ENCODE measurements at places on chromosomes 3 and 15.

- DNase-seq = no peak
These were observed 34.1 kb downstream of the KPNA4 start for GRCh38 chr3:160531311-160531710.

GRCh38 chr3:194311000-194311399 lies 40.1 kb downstream of the CPN2 start:
- DNase-seq = no peak

DNA sequence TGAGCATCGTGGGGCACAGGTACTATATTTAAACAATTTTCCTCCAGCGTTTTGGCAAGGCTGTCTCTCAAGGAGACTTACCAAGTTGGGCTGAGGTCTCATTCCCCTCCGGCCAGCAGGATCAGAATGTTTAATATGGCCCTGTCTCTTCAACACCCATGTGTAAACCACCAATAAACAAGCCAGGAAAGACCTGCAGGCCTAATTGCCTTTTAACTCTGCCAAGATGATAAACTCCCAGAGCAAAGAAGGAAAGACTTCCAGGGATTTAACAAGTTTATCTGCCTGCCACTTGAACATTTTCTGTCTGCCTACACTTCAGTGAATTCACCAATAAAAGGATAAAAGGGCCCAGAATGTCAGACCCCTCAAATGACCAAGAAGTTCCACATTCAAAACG lies 130.3 kb upstream of the WNT5A start:
- DNase-seq = no peak

- DNase-seq = no peak
These were observed 47.3 kb downstream of the ITGA11 start for GRCh38 chr15:68384451-68385239.

- DNase-seq = peak; percentile 55
These were observed 466 bp downstream of the NFKBIZ start for GRCh38 chr3:101849714-101850245.

GRCh38 chr15:59372352-59373211 lies at the start of gene MYO1E:
MYO1E (minus strand) TSS chr15:59372871; CDS start chr15:59372500, 371 bp downstream.
- DNase-seq = peak; percentile 94

DNA sequence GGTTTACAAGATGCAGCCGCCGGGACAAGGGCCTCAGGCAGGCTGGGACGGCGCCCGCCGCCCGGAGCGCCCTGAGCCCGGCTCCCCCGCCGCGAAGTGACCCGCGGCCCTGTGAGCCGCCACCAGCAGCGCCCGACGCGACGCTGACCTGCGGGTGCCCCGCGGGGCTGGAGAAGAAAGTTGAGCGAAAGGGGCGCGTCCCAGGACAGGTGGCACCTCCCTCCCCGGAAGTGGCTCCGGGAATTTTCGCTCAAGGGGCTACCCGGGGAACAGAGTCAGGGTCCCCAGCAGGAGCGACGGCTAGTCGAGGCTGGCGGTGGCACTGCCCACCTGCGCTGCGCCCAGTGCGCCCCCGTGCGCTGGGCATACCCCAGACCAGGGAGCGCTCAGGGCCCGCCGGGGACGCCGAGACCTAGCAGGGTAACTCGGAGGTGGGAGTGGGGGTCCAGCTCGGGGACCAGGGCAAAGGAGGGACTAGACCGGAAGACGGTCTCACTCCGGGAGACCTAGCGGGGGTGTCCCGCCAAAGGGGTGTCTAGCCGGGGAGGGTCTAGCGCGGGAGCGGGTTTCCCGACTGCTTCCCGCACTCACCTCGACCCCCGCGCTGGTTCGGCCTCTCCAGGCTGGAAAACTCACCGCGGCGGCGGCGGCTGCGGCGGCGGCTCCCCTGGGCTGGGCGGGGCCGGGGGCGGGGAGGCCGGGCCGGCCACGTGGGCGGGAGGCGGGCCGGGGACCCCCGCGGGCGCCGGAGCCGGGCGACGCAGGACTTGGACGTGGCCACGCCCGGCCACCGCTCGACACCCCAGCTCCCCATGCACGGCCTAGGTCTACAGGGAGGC lies 18.4 kb downstream of the SPATA12 start:
- peak; percentile 66 for DNase-seq

- DNase-seq = peak; percentile 44
These were observed 330.8 kb downstream of the TIGIT start for GRCh38 chr3:114624571-114625181.

- DNase-seq = peak; percentile 79
These were observed 93.1 kb downstream of the LRIG1 start for GRCh38 chr3:66407611-66408218.

DNA sequence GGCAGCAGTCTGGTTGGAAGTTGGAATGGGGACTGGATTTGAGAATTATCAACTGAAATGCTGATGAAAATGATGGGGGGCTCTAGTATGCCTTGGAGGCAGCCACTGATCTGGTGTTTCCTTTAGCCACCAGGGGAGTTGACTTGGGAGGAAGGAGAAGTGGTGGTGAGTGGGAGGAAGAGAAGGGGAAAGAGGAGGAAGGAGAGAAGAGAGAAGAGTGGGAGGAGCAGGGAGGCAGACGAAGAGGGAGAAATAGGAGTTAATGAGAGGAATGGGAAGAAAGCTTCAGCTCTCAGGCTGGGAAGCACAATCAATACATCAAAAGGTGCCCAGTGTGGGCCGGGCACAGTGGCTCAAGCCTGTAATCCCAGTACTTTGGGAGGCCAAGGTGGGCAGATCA lies 23.3 kb upstream of the HCN4 start:
- DNase-seq = no peak

- no peak for DNase-seq
These were observed 48.1 kb downstream of the SLC6A6 start for GRCh38 chr3:14450506-14450905.

- DNase-seq = no peak
These were observed 609.1 kb upstream of the BCHE start for GRCh38 chr3:166446291-166446690.

- no peak for DNase-seq
These were observed 19.5 kb downstream of the SIAH2 start for GRCh38 chr3:150743508-150743907.

- no peak for DNase-seq
These were observed 56.6 kb upstream of the CSTA start for GRCh38 chr3:122268257-122269024.

DNA sequence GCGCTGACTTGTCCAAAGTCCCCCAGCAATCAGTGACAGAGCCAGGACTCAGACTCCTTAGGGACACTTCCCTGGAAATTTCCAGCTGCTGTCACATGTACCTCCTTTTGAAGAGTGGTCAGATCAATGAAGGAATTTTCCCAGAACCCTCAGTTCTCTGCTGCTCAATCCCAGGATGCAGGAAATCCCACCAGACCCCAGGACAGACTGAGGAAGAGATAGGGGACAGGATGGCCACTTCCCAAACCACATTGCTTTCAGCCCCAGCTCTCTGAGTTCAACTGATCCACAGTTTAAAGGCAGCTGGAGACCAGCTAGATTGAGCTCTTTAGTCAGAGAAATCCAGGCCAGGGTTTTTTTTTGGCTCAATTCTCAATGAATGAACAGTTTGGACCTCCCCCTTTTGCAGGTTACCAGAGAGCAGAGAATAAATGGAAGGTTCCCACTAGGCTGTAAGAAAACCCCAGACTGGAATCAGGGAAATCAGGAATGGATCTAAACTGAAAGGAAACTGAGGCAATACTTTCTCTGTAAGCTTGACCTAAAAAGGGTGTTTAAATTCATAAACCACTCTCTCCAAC lies 1.5 kb downstream of the CYP1A1 start:
- peak; percentile 83 for DNase-seq

DNA sequence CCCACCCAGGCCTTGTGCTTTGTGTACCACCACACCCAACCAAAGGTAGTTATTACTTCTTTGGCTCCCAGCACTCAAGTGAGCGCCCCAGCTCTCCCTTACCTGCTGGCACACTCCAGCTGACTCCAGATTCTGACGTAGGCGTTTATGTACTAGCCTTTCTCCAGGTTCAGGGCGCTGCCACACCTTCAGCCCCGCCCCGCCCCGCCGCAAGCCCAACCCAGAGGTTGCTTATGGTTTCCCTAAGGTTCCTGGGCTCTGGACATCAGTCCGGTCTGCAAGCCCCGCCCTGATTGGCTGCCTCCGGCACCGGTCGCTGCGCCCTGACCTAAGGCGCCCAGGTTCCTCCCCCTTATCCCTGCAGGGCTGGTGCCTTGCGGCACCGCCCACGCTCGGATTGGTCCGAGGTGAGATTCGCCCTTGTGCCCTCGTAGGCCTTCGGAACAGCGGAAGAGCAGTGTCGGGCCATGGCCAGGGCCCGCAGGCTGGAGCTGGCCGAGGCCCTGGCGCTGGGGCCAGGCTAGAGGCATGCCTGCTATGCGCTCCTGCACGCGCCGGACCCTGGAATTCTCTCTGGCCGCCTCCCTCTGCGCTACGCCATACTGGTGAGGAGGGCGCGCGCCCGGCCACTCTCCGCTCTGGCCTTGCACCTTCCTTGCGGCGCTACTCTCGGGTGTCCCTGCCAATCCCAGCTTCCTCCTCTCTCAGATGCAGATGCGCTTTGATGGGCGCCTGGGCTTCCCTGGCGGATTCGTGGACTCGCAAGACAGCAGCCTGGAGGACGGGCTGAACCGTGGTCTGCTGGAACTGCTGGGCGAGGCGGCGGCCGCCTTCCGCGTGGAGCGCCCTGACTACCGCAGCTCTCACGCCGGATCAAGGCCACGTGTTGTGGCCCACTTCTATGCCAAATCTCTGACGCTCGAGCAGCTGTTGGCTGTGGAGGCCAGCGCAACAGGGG lies 19.8 kb upstream of the NUDT16 start:
- DNase-seq = no peak

DNA sequence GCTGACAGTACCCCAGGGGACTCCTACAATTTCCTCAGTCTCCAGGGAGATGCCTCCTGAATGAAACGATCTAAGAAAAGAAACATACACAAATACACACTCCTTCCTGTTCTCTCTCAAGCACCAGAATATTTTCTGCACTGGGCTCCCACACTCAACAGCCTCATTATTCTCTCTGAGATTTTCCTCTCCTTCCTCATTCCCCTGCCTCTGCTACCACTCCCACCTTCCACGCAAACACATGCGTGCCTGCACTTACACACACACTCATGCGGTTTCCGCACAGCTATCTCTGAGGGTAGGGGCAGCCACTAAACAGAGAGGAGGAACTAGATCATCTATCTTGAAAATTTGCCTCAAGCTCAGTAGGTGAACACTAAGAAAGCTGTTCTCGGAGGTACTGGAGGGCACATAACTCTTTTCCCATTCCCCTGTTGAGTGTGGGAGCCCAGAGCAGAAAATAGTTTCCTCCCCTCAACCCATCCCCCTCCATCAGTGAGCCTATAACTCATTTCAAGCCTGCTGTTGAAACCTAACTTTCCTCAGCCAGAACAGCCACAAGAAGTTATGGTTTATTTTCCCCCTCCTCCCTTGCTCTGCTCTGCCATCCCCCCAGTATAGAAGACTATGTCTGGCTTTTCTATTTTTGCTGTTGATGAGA lies 30.5 kb upstream of the TIPARP start:
- peak; percentile 18 for DNase-seq

DNA sequence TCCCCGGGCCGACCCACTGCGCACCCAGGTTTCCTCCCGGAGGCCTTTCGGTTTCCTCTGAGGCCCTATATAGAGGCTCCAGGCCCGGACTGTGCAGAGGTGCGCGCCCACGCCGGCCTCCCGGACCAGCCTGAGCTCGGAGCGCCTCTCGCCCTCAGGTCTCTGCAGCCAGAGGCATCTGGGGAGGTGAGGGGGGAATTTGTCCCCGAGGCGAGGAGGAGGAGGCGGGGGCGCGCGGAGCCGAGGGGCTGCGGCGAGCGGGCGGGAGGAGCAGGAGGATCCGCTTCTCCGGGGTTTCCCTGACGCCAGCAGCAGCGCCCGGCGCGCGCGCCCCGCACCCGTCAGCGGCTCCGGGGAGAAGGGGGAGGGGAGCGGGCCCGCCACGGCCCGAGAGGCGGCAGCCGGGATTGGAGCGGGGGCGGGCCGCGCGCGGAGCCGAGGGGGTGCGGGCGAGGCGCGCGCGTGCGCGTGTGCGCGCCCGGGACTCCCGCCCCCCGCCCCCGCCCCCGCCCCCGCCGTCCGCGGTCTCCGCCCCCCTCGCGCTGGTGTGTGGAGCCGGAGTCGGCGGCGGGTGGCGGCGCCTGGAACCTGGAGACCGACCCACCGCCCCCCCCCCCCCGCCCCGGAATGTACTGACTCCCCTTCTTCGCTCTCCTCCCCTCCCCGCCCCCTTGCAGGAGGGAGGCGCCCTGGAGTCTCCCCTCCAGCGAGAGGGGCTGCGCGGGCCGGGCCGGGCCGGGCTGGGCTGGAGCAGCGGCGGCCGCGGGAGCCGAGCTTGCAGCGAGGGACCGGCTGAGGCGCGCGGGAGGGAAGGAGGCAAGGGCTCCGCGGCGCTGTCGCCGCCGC lies at the start of gene NEO1:
Gene NEO1 (plus strand): TSS at position 657 of the 846 bp plus-strand sequence. CDS start 213 bp downstream, outside the sequence.
- peak; percentile 83 for DNase-seq

DNA sequence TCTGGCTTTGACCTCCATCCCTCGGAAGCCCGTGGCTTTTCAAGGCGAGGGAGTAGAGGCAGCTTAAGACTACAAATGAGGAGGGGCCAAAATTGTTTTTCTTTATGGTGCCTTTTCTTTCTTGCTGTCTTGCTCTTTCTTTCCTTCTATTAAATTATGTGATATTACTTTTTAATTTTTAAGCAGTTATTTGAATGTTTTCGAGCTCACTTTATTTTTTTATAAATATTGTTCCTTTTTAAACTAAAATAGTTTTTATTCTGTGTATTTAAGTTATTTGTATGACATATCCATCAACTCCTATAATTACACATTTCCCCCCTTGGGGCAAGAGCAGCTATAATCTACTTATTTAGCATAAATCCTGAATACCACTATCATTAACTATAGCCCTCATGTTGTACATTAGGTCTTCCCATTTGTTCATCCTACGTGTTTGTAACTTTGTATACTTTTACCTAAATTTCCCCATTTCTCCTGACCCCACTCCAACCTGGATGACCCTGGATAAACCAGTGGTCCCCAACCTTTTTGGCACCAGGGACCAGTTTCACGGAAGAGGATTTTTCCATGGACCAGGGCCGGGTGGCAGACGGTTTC lies 622 bp upstream of the PLSCR1 start:
- DNase-seq = no peak

DNA sequence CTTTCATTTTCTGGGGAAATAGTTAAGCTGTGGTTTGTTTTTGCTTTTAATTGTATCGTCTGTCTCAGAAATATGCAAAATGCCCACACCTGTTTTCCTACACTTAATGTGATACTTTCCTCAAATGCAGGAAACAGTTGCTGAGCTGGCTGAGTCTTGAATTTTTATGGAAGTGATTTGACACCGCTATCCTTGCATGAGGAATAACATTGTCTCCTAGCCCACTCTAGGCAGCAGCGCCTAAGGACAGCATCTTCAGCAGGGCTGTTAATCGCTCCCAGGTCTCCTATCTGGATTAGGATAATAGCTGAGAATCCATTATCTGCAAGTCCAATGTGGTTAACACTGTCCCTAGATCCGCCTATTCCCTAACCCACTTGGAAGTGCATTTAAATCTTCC lies 132.6 kb upstream of the NR2E3 start:
- DNase-seq = no peak

- DNase-seq = no peak
These were observed 501.3 kb upstream of the TPRG1 start for GRCh38 chr3:188670446-188670845.

DNA sequence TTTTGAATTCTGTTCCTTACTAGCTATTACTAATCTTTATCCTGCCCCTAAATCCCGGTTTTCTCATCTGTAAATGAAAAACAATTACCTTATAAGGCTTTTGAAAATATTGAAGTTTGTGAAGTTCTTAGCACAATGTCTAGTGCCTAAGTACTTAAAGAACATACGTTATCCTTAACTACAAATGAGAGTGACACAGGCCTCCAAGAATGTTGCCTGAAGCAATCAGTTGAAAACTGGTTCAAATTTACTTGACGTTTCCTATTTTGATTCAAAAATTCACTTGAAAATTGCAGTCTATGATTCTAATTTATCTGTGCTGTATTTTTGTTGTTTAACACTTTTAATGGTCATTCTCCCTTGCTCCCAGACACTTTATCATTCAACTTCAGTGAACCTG lies 3.2 kb downstream of the SENP7 start:
- DNase-seq = no peak

- DNase-seq = peak; percentile 58
These were observed at the start of gene DLL4 for GRCh38 chr15:40928821-40929659. DLL4 (plus strand) TSS chr15:40929340; CDS start chr15:40929669, 329 bp downstream.

Measured in frontal cortex (tissue), 4 donors.